ENCODE measurements at places on chromosomes 5 and 9.

DNA sequence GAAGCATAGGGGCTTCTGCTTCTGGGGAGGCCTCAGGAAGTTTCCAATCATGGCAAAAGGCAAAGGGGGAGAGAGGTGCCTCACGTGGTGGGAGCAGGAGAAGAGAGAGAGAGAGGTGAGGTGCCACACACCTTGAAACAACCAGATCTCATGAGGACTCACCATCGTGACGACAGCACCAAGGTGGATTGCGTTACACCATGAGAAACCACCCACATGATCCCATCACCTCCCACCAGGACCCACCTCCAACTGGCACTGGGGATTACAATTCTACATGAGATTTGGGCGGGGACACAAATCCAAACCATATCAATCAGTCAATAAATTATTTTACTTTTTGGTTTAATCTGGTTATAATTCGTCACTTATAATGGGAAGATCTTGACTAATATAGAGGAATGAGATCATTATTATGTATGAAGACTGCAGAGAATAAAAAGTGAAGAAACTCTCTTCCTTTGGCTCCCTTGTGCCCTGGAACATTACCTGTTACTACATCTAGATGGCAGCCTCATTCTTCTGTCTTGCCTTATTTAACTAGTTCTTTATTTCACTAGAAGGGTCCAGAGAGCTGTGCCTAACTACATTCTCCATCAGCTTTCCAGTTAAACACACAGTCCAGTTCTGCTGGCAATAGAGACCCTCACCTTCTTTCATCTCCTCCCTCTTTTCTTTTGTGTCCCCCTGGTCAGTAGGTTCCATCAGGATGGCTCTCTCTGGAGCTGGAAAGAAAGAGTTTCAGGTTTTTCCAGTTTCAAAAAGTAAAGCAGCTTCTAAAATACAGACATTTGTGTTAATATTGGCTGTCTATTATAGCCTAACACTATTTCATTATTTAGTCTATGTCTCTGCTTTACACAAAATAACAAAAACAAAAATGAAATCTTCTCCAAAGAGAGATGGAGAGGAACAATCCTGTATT, 21.7 kb upstream of the SPINK7 start:
- no peak for DNase-seq

DNA sequence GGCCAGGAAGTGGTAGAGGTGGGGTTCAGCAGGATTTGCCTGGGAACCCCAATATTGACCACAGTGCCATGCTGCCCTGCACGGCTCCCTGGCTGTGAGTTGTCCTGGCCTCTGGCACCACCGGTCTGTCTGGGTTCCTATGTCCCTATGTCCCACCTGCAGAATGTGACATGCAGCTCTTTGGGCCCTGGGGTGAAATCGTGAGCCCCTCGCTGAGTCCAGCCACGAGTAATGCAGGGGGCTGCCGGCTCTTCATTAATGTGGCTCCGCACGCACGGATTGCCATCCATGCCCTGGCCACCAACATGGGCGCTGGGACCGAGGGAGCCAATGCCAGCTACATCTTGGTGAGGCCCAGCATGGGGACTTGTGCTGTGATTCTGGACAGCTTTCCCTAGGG, 2.0 kb upstream of the CACFD1 start:
- no peak for DNase-seq

DNA sequence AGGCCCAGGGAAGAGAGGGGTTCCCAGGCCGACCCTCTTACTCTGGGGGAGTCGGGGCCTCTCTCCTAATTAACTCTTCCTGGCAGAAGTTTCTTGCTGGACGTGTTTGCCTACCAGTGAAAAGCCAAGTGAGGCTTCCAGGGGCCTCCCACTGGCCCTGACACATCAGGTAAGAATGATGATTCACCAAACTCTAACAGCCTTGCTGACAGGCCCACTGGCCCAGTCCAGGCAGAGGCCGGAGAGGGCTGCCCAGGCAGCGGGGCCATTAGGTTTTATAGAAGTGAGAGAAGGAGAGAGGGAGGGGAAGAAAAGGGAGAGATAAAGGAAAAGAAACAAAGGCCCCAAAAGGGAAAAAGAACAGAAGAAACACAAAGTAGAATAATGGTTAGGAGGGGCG, 50.8 kb upstream of the FOXE1 start:
- no peak for DNase-seq

DNA sequence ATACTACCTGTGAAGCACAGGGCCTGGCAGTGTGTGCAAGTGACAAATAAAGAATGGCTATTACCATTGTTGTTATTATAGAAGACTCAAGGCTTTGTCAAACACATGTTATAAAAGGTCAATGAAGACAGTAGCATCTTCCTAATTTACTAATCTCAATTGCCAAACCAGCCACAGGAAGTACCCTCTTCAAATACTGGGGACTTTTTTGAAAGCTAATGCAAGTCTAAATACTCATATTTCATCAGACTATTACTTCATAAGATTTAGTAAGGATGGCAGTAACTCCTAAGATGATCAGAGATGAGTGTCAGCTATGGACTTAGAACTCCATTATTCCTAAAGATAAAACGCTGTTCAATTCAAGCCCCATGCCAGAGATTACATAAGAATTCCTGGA, 43.0 kb downstream of the GNAQ start:
- DNase-seq = no peak

GRCh38 chr5:151048526-151048925, 28.1 kb downstream of the GPX3 start:
- no peak for DNase-seq

DNA sequence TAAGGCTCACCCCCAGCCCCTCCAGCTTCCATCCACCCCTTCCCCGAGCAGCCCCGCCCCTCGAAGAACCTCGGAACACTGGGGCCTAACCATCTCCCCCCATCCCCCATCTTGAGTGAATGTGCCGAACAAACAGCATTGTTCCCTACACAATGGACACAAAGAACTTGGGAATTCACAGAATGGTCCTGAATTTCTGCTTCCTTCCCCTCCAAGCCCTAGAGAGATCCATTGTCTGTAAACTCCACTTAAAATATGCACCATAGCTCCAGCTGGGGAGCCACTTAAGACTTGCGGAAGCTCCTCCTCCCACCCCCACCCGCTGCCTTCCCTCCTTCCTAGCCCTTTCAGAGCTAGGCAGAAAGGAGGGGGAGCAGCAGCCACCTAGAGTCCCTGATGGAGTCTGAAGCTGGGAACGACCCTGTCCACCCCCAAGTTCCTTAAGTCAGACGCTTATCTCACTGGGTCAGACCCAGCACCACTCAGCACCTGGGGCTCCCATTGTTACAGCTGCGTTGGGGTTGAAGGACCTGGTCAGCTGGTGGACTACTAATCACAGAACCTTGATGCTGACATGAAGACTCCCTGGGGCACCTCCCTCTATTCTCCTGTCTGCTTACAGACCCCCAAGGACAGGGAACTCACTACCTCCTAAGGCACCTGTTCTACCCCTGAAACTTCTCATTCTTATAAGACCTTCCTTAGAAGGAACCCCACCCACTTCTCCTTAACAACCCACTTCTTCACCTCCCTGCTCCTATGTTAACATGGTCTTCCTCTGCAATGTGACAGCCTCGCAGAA, 61.4 kb downstream of the PCDH1 start:
- DNase-seq = no peak

GRCh38 chr5:36491856-36492255, 114.5 kb upstream of the SLC1A3 start:
- no peak for DNase-seq

DNA sequence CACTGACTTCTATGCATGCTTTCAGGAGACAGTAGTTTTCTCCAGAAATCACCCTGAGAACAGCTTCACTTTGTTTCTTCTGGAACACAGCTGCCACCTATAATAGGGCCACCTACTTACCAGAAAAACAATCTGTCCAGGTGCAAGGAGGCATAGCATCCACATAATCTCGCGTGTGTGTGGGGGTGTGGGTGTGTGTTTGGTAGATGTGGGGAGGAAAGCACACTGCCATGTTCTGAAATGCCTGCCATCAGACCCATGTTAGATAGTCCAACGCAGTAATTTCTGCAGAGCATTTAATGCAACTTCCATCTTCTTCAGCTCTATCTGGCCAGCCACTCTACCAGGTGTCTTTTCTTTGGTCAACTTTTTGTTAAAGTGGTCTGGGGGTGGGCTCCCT, 102.9 kb downstream of the ACER2 start:
- DNase-seq = no peak

GRCh38 chr5:72194846-72195245, 87.6 kb downstream of the MAP1B start:
- DNase-seq = peak; percentile 12

GRCh38 chr9:79912318-79913070, 340.7 kb downstream of the TLE4 start:
- DNase-seq = no peak

GRCh38 chr9:10863476-10863875, 250.7 kb upstream of the PTPRD start:
- no peak for DNase-seq

DNA sequence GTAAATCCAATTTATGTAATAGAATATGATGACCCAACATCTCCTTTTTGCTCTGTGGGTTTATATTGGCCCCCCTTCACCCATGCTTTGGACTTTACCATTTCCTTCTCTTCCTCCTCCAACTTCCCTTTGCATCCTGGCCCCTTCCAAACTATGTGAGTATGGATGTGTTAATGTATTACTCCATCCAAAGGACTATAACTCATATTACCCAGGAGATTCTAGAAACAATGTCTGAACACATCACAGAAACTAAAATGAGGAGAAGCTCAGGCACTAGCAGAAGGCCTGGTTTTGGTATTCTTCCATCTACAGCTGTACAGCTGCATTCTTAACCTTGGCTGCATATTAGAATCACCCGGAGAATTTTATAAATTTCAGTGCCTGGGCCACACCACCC, 110.7 kb downstream of the PDE4D start:
- no peak for DNase-seq

DNA sequence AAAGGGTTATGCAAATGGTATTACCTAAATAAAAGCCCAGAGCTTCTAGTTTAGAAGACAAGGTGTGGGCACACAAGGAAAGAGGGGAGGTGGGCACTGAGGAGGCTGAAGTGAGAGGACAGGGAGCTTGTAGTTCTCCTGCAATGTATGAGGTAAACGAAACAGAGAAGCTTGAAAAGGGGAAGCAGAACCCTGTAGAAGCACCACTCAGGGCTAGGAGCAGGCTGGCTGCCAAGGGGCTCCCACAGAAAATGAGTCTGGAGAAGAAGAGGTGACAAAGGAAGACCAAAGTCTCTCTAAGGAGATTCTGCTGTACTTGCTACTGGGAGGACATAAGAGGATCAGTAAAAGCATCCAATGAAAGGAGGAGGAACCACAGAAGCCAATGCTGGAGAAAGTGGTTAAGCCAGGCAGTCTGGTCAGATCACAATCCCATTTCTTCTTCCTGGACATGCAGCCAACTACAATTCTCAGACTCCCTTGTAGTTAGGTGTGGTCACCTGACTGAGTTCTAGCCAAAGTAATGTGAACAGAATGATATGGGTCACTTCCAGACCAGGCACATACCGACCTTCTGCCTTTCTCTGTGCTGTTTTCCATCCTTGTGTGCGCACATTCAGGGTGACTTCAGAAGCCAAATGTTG, 174.5 kb upstream of the MAP3K1 start:
- no peak for DNase-seq

DNA sequence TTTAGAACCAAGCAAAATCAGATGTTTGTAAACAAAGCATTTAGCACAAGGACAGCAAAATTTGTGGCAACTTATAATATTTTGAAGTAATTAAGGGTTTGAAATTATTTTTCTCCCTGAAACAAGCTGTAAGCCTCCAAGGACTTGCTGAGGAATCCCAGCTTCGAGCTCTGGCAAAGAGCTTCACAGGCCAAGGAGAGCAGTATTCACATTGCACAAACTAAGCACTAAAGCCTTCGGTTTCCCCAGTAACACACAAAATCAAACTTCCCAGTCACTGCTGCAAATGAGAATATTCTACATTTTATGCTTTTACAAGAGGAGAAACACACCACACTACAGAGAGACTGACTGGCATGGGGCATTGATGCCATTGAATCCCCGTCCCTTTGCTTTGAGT, 101.9 kb downstream of the WDR41 start:
- no peak for DNase-seq

DNA sequence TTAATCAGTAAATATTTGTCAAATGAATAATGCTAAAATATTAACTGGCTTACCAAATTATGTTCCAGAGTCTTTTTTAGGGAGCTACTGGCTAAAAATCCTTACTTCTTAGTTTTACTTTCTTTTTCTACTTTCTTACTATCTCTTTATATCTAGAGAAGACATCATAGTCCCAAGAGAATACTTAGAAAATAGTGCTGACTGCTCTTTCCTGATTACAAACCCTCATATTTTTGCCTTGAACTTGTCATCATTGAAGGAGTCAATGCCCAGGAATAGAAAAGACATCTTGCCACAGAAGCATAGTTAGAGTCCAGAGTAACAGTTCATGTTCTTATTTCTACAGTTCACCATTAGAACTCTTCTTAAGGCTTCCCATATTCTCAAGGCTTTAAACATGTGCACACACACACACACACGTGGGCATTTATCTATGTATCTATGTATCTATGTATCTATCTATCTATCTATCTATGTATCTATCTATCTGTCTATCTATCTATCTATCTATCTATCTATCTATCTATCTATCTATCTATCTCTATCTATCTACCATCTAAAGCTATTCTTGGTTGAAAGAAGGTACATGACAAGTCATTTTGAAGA, 654.3 kb downstream of the ANXA1 start:
- no peak for DNase-seq

DNA sequence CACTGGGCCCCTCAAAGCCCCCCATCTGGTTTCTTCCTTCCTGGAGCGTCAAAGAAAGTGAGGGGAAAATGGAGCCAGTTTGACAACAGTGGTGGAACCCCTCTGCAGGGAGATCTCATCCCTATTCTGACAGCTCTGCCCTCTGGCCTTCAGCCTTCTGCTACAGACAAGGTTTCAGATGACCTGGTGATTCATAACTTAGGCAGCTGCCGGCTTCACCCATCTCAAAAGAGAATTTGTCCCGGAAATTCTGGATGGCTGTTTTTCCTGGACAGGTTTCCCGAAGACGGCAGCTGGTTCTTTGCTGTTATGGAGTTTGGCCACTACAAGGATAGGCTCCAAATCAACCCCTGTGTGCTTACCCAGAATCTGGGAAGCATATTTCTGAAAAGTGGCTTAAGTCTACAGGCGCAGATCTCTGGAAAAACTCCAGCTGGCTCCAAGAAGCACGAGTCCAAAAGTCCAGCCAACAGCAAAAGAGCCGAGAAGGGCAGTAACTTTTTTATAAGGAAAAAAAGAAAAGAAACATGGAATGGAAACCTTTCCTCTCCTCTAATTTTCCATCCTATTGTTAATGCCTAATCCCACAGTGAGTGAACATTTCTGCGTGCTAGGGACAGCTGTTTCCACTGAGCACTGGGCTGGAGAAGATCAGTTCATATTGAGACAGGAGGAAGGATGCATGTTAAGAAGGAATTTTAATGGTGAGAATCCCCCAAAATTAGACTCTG, 54.5 kb downstream of the ZNF366 start:
- DNase-seq = no peak

- no peak for DNase-seq
Measured at GRCh38 chr9:31542384-31543055, 841.9 kb upstream of the ACO1 start.

- DNase-seq = no peak
Measured at GRCh38 chr9:19424176-19424779, 15.5 kb downstream of the ACER2 start.

- no peak for DNase-seq
Measured at GRCh38 chr5:152593388-152593787, 188.3 kb upstream of the NMUR2 start.
